Vagina (tissue), 2 donors: ENCODE measurements at places on chromosomes 11 and 22. TPM values are rescaled to one million over a fixed set of nuclear protein-coding genes. Genes with fewer than 3 reads are reported as not detected.

Gene OR5W2
- not detected for total RNA-seq

Gene KRTAP5-8
- not detected for total RNA-seq

Gene RGL4
- not detected for total RNA-seq

Gene TBX10
- not detected for total RNA-seq

DNA sequence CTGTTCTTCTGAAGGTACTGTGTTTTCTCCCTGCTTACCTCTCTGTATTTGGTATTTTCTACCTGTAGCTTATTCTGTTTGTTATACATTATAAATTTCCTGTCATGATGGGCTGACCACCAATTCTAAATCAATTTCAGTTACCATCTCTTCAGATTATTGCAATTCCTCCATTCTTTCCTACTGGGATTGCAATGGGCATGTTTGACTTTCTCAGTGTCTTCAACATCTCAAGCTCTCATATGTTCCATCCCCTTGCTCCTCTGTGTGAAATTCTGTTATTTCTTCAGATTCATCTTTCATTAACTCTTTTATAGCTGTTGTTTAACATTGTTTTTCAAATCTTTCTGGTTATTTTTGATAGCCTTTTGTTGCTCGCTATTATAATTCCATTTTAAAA, 15.5 kb upstream of the C22orf39 start:
- no peak for DNase-seq

- no peak for DNase-seq
Measured at GRCh38 chr22:35605369-35605680, 11.8 kb downstream of the MB start.

- DNase-seq = no peak
Measured at GRCh38 chr11:66973956-66974580, 1.0 kb upstream of the C11orf86 start.

GRCh38 chr11:58243954-58244353, 15.2 kb upstream of the OR10Q1 start:
- DNase-seq = no peak

DNA sequence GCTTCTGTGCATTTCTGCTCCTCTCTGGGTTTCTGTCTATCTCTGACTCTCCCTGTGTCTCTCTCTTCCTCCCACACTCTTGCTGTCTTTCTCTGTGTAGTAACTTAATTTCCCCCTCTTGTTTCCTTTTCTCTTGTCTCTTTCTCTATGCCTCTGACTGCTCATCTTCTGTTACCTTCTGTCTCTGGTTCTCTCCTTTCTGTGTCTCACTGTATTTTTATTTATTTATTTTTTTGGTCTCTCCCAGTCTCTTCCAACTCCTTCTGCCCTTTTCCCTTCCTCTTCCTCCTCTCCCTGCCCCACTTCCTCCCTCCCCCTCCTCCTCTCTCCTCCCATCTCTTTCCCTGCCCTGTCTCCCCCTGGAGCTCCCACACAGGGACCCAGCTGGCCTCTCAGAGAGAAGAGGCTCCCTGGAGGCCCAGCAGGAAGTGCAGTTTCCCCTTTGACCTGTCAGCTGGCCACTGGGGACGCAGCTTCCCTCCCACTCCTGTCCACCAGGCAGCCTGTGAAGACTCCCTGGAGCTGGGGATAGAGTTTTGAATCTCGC, 38.3 kb upstream of the MYH9 start:
- no peak for DNase-seq
